ENCODE measurements at places on chromosomes 11 and 22.

GRCh38 chr22:46545086-46545792, 7.8 kb upstream of the CELSR1 start:
- DNase-seq: no peak

- DNase-seq: no peak
Measured at GRCh38 chr11:16292167-16292859, 64.0 kb downstream of the SOX6 start.

DNA sequence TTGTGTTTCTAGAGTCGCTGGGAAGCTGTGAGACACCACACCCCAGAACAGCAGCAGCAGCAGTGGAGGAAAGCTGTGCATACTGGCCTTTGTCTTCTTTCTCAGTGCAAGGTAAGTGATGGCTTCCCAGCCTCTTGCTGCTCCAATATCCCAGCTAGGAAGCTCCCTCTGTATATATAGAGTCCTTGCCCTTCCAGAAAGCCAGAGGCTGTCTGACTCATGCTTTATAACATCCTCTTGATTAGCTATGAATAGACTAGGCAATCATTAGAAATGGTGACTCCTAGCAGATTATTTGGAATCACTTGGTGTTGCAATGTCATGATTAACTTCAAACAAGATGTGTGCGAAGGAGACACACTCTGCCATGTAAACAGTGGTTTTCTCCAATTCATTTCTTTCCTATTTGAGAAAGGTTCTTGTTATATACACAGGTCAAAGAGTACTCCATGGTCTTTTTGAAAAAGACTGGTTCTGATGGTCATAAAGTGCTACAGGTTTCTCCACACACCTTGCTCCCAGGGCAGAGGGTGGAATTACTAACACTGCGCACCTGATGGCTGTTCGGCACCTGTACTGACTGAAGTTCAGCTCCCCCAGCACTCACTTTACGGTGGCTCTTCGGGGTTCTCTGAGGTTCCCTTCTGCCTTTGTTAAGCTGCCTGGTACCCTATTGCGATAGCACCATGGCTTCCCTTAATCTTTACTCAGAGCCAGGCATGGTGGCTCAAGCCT, at the start of gene MMP1:
TSS of gene MMP1 (minus strand) at position 149 of the 735 bp plus-strand sequence. CDS start at position 81, 68 bp downstream.
- no peak for DNase-seq

DNA sequence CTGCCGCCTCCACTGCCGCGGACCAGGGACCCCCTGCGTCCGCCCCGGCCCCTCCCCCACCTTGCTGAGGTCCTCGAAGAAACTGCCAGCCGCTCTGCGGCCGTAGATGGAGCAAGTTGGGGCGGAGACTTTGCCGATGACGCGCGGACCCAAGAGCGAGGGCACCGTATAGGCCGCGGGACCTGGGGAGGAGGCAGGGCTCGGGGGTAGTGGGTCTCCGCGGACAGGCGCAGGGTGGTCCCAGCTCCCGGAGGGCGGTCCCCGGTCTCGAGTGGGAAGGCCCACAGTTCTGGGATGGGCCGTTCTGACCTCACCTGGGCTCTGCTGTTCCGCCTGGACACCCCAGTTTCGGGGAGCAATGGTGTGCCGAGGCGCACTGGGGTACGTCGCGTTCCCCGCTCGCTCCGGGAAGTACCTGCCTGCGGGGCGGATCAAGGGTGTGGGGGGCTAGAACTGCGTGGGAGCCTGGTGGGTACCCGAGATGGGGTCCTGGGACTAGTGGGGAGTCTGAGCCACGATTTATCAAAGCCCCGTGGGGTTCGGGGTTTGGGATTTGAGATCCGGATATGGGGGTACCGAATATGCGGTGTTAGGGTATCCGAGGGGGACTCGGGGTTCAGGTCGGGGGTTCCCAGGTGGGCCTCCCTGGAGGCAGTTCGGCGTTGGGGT, 1.2 kb upstream of the TYMP start:
- peak; percentile 77 for DNase-seq

DNA sequence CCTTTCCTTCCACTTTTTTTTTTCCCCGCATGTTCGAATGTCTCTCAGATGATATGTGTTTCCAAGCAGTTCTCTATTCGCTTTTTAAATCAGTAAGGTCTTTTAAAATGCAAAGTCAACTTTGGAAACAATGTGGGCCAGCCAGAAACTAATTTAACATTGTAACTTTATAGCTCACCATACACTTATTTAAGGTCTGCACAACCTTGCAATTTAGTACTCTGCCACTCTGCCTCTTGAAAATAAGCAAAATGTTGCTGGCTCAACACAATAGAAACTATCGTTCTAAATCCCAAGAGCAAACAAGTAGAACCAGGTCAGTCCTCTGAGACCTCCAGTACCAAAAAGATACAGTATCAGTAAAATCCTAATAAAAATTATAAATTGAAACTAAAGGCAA, 109.0 kb downstream of the SIK3 start:
- no peak for DNase-seq

DNA sequence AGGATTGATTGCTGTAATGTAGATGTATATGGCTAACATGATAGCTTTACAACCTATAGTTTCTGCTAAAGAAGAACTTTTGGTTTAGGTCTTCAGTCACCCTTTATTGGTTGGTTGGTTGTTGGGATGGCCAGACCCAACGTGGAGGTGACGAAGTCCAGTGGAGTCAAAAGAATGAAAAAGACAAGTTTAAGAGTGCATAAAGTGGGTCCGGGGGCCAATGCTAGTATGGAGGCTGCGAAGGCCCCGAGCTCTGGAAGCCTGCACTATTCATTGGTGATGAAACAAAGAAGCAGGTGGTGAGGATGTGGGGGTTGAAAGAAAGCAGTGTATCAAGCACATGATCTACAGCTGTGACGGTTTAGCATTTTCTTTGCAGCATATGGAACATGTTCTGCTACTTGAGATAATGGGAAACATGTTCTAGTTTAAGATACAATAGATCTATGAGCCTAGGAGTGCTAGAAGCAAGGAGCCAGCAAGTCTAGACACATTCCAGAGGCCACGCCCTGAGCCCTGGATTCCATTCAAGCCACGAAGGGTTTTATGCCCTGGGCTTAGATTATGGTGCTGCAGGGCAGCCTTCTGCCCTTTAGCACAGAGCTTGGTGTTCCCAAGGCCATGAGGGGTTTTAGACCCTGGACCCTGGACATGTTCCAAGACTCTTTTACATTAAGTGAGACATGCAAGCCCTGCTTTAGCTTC, 6.3 kb downstream of the TCP11L1 start:
- no peak for DNase-seq

DNA sequence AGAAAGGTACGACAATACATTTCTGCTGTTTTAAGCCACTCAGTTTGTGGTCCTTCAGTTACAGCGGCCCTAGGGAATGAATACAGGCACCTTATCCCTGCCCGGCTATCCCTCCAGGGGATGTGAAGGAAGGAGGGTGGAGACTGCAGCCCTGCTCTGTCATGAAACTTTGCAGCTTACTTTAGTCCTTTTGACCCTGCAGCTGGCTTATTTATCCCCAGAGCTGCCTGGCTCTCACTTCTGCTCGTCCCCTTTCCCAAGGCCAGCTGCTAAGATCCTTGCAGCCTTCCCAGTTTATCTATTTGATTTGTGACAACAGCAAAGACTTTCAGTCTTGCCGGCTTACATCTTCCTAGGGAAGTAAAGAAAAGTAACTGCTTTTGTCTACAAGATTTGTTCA, 55.2 kb downstream of the SC5D start:
- no peak for DNase-seq

- DNase-seq: no peak
Measured at GRCh38 chr11:130762638-130763037, 153.6 kb downstream of the SNX19 start.

DNA sequence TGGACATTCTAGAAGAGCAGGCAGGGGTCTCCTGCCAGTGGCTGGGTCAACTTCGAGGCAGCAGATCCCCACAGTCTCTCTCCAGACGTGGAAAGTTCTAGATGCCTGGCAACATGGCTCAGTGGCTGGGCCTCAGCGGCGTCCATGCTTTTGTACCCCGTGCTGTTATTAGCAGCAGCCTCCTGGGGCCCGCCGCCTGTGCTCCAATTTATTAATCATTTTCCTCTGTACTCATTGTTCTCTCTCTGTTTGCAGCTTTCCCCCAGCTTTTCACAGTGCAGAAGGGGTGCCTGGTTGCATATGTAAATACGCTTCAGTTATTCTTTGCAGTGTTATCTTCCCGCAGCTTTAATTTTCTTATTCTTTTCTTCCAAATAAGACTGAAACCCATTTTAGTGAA, 515.1 kb downstream of the TBC1D22A start:
- DNase-seq: no peak

DNA sequence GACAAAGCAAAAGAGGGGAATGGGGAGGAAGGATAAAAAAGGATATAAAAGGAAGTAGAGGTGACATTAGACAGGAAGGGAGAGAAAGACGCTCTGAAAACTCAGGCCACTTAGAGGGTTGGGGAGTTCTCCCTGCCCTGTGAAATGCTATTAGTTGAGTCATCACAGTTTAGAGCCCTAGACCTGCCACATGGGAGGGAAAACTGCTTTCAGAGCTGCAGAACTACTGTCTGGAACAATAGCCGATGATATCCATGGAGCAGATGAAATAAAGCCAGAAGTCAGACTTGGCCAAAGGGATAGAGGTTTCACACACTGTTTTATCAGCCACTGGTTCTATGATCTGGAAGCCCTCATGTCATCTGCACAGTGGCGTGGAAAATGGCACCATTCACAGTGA, 157.9 kb downstream of the NCAM1 start:
- DNase-seq: no peak

- DNase-seq: no peak
Measured at GRCh38 chr11:2215561-2216399, 44.2 kb upstream of the TH start.

GRCh38 chr22:20783844-20784723, 10.2 kb downstream of the SERPIND1 start:
- DNase-seq: peak; percentile 35

- DNase-seq: no peak
Measured at GRCh38 chr11:13229136-13229535, 48.5 kb upstream of the BMAL1 start.

DNA sequence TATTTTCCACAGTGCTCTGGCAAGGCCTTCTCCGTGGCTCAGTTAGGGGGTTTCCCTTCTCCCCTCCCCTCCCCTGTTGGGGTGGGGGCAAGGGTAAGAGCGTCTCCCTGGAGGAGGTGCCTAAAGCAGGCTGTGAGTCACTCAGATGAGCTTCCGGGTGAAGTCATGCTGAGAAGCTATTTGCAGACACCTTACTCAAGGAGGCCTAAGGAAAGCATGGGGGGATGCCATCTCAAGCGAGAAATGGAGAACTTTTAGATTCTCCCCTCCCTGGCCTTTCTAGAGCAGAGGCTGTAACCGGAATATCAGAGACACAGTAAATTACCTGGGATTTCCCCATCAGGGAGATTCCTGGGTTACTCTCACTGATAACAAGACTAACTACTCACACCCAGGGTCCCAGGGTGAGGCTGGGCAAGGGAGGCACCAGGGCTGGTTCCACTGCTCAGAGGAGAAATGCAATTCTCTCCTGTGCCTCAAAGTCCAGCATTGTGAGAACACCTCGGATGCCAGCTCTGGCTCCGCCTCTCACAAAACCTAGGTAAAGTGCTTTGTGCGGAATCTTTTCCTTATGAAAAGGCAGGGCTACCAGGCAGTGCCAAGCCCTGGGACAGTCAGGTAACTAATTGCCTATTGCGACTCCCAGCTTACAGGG, 123.6 kb downstream of the ABTB2 start:
- DNase-seq: peak; percentile 96

GRCh38 chr11:34086554-34087283, 18.7 kb upstream of the NAT10 start:
- peak; percentile 22 for DNase-seq

DNA sequence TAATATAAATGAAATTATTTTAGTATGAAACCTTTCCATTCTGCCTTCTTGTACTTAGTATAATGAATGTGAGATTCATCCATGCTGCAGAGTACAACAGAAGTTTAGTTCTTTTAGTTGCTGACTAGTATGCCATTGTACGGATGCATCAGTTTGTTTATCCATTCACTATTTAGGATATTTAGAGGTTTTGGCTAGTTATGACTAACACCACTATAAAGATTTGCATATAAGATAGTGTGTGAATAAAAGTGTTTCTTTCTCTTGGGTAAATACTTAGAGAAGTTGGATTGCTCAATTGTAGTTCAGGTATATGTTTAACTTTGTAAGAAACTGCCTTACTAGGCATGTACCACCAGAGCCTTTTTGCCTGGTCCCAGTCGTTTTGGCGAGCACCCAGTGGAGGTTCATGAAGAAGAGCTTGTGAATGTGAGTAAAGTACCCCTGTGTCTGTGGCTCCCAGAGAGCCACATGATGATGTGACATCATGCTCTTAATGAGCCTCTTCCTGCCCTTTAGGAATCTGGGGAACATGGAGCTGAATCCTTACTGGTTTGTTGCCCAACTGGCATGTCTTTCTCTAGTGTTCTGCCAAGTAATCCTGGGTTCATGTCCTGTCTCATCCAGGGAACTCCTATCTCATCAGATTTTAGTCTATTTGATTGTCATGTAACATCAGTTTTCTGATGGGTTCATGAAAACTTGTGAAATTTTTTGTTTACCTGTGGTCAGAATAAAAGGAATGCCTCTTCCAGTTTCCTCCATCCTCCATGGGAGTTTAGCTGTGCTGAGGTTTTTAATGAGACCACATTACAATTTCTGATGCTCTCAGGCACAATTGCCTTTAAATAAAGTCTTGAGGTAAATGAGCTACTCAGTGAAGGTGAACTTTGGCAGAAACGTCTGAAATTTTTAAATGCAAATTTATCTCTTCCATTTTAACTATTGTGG, 234.8 kb downstream of the CASP12 start:
- no peak for DNase-seq

DNA sequence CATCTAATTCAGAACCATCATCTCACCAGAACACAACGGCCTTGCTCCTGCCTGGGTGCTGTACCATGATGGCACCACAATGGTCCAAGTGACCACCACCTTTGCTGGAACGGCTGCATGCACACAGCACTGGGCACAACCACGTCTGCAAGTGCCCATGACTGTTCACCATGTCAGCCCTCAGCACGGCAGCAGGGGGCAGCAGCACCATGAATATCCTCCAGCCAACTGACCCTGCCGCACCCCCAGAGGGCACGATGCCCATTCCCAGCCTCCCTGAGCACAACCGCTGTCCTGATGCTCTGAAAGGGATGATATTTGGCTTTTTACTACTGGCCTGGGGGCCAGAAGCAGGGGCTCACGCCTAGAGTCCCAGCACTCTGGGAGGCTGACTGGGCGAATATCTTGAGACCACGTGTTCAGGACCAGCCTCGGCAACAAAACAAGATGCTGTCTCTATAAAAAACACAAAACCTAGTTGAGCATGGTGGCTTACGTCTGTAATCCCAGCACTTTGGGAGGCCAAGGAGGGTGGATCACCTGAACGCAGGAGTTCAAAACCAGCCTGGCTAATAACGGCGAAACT, 25.7 kb downstream of the DRD4 start:
- peak; percentile 18 for DNase-seq

- no peak for DNase-seq
Measured at GRCh38 chr11:46457659-46458424, 66.3 kb upstream of the CHRM4 start.

DNA sequence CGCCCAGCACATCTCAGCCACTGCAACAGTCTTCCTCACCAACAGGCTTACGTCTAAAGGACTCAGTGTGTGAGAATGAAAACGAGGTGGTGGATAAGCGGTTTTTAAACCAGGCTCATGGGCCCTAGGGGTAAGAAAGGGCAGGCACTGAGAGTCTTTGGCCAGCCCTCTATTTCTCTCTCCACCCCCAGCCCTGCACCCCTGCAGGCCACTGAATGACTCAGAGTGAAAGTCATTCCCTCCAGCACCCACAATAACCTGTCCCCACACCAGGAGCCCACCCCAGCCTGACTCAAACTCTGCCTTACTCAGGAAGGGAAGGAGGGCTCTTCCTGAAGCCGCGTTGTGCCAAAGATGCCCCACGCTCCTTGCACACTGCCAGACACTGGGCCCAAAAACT, 72.0 kb downstream of the LARGE1 start:
- DNase-seq: no peak
